ENCODE measurements at places on chromosomes 5 and 9.

DNA sequence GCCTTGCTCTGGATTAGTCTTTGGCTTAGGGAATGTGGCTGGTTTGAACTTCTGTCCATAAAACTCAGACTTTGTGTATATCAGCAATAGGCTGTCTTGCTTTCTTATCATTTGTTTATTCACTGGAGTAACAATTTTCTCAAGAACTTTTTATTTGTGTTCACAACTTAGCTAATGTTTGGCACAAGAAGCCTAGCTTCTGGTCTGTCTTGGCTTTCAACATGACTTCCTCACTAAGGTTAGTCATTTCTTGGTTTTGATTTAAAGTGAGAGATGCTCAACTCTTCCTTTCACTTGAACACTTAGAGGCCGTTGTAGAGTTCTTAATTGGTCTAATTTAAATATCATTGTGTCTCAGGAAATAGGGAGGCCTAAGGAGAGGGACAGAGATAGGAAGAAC, 4.9 kb downstream of the FBXO38 start:
- DNase-seq = no peak

GRCh38 chr5:470961-471749, 28.2 kb downstream of the EXOC3 start:
- no peak for DNase-seq

GRCh38 chr5:132203464-132203818, 24.2 kb downstream of the P4HA2 start:
- DNase-seq = peak; percentile 65

DNA sequence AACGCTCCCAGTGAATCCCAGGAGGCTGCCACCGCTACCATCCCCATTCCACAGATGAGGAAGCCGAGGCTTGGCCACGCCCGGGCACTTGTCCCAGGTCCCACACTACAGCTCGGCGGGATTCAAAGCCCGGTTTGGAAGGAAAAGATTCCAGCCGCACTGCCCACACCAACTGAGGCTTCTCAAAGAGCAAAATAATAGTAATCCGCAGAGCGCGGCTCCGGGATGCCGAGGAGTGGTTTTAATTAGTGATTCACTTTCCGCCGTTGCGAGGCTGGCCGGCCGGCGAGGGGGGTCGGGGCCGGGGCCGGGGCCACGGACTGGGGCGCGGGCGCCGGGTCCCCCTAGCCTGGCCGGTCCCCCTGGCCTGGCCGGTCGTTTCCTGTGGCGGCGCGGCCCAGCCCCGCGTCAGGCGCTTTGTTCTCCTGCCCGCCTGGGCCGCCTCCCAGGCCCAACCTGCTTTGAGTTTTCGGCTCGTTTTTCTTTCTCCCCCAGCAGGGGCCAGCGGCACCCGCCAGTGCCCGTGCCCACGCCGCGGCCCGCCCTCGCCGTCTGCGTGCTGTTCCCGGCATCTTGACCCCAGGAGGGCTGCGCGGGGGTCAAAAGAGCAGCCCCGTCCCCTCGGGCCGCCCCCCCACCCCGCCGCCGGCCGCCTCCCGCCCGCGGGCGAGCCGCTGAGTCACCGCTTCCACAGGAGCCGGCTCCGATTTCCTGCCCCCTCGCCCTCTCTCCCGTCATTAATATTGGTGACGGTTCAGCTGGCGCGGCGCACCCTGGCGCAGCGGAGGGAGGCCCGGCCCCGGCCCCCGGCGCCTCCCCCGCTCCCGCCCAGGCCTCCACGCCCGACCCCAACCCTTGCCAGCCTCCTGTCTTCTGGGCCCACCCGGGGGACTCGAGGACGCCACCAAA, 31.2 kb downstream of the FGF18 start:
- peak; percentile 89 for DNase-seq

GRCh38 chr5:88826646-88827585, 56.1 kb downstream of the MEF2C start:
- DNase-seq = peak; percentile 15

- DNase-seq = no peak
Measured at GRCh38 chr5:17336054-17336453, 118.6 kb downstream of the BASP1 start.

DNA sequence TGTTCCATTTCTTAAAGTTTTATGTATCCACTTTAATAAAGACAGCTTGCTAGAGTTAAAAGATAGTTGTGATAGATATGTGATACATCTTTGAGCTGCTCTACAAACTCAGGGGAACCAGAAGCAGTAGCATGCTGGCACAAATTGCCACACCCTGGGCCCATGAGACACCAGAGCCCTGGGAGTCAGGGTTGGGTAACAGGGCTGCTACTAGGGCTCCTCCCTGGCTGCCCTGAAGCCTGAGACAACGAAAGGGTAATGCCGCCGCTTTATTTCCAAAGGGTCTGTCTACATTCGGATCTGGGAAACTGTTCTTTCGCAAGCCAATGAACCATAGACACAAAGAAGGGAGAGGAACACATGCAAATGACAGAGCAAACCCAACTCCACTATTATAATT, 29.2 kb downstream of the PTPN3 start:
- no peak for DNase-seq

- DNase-seq = no peak
Measured at GRCh38 chr5:23977365-23977764, 470.0 kb downstream of the PRDM9 start.

DNA sequence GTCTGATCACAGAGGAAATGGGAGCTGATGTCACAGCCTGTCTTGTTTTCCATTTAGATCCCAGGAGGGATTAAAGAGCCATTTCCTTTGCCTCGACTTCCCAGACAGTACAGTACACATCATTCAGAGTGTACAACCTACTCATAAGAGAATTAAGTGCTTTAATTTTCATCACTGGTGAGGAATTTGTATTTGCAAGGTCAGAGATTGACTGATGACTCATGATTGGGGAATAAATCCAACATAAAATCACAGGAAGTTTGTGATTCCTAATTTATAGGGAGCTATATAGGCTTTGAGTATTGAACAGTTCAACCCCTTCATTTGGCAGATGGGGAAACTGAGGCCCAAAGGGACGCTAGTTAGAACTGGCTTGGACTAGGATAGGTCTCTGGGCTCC, 4.1 kb upstream of the TOMM5 start:
- no peak for DNase-seq

DNA sequence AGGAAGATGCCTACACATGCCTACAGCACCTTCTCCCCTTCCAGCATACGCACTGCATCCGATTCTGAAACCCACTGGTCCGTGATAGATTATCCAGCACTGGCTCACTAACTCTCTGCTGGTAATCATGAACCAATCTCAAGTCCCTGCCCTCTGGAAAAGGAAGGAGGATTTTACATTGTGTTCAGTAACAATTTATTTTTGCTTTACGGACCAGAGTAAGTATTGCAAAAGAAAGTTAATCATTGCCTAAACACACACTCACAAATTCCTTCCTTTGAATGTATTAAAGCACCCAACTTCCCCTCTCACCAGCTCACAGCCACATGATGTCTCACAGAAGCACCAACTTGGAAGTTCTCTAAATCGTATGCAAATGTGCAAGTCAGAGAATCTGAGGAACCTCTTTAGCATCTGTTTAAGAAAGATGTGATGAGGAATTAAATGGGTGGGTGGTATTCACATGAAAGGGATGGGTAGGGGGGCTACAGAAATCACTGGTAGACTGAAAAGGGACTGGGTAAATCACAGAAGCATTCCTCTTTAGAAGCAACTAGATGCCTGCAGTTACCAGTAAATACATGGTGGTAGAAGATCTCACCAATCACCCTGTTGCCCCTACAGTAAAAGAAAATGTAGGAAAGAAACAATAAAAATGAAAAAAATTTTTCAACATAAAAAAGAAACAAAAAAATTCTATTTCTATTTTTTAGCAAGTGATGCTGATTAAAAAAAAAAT, 8.4 kb downstream of the GNAQ start:
- DNase-seq = peak; percentile 28

GRCh38 chr5:128199104-128199503, 115.5 kb downstream of the SLC12A2 start:
- no peak for DNase-seq

DNA sequence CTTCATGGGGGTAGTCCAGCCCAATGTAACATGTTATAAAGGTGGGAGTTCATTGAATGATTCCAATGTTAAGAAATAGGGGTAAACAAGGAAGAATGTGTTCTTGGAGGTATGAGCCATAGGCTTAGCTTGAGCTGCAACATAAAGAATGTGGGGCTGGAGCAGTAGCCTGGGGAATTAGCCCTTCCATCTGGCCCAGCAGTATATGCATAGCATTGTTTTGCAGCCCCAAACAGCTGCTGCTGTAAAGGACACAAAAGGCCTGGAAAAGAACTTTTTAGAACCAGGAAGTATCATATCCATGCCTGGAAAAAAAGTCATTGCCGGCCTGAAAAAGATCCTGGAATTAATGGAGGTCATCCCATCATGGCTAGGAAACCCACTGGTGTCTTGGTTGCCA, 55.8 kb upstream of the SMARCA2 start:
- no peak for DNase-seq

Measured in AG08395 (cell line).